ENCODE measurements at places on chromosomes 1 and 21.
A peak's percentile ranks its signal among the peaks of the same experiment; 100 is the strongest.

DNA sequence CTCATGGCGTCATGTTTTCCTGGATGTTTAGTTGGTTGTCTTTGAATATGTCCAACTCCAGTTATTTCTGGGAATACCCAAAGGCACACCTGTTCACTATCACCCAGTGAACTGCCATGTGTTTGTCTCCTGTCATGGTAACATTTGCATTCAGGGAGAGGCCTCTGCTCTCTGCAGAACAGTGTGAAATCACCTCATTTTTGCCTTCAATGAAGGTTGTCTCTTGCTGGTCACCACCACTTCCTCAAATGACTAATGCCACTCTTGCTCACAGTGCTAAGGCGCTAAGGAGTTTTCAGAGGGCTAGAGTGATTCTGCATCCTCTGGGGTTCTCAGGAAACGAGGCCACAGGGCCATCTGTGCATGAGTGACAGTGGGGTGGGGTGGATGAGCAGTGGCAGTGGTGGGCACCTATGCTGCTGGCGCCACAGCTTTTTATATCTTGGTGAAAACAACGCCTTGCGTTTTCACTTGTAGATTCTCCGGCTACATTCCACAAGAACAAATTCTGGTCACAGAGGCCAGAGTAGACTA, 60.0 kb upstream of the ATP5PO start:
- peak; percentile 79 for DNase-seq

- no peak for DNase-seq
Measured at GRCh38 chr1:201633297-201633696, 94.4 kb downstream of the NAV1 start.

- no peak for DNase-seq
Measured at GRCh38 chr21:30102871-30103270, 63.7 kb downstream of the CLDN17 start.

- DNase-seq: no peak
Measured at GRCh38 chr1:44262816-44263567, 49.7 kb downstream of the DMAP1 start.

DNA sequence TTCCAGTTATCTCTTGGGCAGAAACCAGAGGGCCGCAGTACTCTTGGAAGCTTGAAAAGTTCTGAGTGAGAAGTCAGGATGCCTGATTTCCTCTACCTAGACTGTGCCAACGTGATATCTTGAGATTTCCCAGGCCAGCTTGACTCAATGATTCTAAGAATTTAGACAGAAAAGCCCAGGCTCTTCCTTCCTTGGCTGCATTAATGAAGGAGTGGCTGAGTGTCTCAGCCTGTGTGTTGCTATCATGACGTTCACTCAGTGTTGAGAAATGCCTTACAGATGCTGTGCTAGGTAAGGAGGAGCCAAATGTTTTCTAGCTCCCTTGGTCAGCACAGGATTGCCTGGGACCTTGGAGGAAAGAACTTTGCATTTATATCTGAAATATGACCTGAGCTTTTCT, 454.1 kb upstream of the USP24 start:
- no peak for DNase-seq
